Activated T-cell treated with anti-CD3 and anti-CD28 coated beads for 48 hours (primary cell): ENCODE measurements at places on chromosomes 6 and 20.

- DNase-seq: no peak
Measured at GRCh38 chr6:37005061-37005810, at the start of gene FGD2. FGD2 (plus strand) TSS chr6:37005655; CDS start chr6:37005818, 163 bp downstream.

DNA sequence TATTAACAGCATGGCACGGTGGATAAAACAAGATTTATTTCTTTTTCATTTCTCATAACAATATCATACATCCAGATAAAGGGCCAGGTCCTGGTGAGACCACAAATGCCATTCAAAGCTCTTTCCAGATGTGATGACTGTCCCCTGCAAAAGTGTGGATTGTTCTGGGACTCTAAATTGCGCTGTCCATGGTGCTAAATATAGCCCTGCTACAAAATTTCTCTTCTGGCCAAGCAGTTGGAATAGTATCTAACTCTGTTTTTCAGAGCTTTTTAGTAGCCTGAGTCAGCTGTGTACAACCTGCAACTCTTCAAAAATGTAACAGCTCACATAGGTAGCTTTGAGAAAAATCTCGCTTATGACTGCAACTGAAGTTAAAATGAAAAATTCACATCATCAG lies 115.8 kb downstream of the MANEA start:
- DNase-seq: no peak

GRCh38 chr6:41247882-41248705 lies 19.9 kb downstream of the TREML4 start:
- no peak for DNase-seq

DNA sequence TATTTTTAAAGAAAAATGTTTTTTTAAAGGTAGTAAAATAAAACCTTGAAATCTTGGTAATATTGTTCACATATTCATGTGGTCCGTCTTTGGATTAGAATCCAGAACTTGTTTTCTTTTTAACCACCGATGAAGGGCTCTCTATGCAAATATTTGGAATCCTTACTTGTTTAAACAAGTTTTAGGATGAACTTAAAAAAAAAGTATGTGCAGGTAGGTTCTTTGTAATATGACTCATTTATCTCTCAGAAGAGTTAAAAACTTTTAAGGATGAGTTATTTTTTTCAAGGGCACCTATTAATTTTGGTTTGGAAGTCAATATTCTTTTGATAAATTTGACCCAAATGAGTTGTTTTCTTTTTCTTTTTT lies 8.9 kb downstream of the DSP start:
- DNase-seq: no peak

GRCh38 chr6:11654876-11655275 lies 117.3 kb downstream of the TMEM170B start:
- DNase-seq: no peak
